ENCODE measurements at places on chromosomes 16 and 17.

- DNase-seq: no peak
Observed at GRCh38 chr17:65365169-65365568, 196.3 kb downstream of the AXIN2 start.

GRCh38 chr17:65055280-65055707 is 1.2 kb downstream of the GNA13 start:
- no peak for DNase-seq

DNA sequence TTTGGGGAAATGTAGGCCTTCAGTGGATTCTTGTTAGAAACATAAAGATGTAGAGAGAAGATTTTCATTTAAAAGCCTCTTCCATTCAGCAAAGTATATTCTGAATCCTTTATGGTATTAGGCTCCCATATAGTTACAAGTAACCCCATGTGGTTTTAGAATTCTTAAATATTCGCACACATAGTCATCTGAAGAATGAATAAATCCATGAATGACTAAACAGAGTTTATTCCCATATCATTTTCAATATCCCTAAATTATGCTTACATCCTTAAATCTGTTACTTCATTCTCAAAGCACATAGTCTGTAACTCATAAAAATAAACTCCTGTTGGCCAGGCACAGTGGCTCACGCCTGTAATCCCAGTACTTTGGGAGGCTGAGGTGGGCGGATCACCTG is 962.1 kb downstream of the KCNJ18 start:
- DNase-seq: no peak

- no peak for DNase-seq
Observed at GRCh38 chr17:73561111-73561510, 83.1 kb downstream of the SDK2 start.

DNA sequence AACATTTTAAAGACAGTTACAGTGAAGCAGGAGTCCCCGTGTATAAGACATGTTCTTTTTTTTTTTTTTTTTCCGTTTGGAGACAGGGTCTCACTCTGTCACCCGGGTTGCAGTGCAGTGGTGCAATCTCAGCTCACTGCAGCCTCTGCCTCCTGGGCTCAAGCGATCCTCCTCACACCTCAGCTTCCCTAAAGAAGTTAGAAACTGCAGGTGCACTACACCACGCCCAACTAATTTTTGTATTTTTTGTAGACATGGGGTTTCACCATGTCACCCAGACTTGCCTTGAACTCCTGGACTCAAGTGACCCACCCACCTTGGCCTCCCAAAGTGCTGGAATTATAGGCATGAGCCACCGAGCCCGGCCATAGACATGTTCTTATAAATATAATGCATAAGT is 3.0 kb downstream of the EVI2B start:
- no peak for DNase-seq

GRCh38 chr16:60930291-60930690 is 1105.9 kb downstream of the CDH8 start:
- no peak for DNase-seq

GRCh38 chr16:73875996-73876690 is 420.5 kb upstream of the PSMD7 start:
- no peak for DNase-seq

DNA sequence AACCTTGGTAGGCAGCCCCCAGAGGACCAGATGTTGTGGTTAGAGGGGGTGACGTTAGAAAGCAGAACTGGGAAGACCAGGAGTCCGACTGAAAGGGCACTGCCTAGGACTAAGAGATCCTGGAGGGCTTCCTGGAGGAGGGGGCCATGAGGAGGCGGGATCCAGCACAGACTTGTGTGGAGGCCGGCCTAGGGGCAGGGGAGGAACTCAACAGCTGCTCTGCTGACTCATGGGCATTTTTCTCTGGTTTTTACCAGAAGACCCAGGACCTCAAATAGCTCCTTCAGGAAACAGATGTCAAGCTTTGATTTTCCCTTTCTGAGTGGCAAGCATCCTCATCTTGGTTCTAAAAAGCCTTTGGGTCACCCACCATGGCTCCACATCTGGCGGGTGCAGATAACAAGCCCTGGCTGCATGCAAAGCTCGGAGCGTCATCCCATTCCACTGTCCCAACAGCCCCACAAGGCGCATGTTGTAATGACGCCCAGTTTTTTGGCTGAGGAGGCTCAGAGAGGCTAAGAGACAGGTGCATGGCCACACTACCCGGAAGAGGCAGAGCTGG is 29.0 kb downstream of the IL21R start:
- no peak for DNase-seq

DNA sequence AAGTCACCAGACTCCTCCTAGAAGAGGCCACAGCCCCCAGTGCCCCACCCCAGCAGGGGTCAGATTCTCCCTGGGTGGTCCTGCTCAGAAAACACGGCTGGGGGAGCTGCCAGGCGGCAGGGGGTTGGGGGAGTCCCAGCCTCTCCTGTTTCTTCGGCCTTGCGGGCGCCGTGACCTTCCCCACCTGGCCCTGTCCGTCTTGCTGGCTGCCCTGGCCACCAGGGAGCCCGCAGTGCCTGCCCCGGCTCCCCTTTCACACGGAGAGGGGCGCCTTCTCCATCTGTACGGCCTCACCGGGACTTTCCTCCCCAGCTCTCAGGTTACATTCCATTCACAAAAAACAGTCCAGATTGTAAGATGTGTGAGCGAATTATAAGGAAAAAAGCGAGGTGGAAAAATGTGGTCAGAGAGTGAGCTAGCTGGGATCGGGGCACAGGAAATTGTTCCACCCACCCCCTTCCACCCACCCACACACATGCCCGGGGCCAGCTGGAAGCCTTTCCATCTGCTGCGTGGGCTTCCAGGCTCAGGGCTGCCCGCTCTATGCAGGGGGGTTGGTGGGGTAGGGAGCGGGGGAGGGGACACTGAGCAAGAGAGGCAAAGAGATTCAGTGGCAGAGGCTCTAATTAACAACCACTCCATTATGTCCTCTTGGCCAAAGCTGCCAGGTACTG is 14.6 kb upstream of the CIBAR2 start:
- no peak for DNase-seq

- no peak for DNase-seq
Observed at GRCh38 chr17:81543339-81543675, 8.8 kb downstream of the FAAP100 start.

GRCh38 chr16:85777583-85778310 is 21.6 kb downstream of the EMC8 start:
- DNase-seq: no peak

DNA sequence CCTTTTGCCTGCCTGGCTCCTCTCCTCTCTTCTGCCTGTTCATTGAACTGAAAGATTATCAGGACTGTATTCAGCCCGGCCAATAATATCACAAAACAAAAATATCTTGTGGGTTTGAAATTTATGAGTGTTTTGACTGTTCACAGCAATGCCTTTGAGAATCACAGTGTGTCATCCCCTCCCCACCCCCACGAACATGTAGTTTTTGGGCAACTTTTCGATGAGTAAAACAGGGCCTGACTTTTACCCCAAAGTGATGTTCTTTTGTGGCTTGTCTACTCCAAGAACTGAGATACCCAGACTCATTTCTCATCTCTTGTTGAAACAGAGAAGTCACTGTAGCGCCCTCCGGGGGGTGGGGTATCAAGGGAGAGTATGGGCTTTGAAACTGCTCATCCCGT is 675.7 kb downstream of the WWOX start:
- no peak for DNase-seq

DNA sequence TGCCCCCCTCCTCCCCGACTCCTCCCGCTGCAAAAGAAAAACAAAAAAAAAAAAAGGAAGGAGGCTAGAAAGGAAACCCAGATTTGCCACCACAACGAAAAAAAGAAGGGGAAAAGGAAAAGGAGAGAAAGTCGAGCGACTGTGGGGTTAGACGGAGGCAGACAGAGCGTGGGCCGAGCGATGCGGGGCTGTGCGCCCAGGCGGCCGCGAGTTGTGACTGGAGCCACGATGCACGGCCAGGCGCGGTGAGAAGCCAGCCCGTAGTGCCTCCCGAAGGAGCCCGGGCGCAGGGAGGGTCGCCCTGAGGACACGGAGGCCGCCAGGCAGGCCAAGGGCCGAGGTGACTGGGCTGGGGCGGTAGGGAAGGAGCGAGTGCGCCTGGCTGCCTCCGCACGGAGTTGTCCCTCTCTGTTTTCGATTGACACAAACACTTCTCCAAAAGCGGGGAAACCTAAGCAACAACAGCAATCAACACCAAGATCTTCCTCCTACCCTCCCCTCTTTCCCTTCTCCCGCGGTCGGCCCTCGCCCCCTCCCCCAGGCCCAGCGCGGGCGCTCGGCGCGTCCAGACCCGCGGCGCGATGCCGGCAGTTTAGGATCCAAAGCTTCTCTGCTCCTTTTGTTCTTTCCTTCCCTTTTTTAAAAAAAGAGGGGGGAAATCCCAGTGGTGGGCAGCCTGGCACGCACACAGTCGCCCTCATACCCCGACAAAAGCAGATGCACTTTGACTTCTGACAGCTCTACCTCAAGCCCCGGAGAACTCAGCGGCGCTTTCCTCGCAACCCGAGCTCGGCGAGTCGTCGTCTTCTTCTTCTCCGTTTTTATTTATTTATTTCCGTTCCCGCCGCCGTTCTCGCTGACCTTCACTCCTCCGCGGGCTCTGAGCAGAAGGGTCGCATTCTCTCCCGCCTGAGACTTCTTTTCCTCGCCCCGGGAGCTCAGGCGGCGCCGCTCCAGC is at the start of gene LHX1:
Gene LHX1, plus strand, starts transcription at position 475 of the 958 bp plus-strand sequence. CDS start 723 bp downstream, outside the sequence.
- DNase-seq: no peak

DNA sequence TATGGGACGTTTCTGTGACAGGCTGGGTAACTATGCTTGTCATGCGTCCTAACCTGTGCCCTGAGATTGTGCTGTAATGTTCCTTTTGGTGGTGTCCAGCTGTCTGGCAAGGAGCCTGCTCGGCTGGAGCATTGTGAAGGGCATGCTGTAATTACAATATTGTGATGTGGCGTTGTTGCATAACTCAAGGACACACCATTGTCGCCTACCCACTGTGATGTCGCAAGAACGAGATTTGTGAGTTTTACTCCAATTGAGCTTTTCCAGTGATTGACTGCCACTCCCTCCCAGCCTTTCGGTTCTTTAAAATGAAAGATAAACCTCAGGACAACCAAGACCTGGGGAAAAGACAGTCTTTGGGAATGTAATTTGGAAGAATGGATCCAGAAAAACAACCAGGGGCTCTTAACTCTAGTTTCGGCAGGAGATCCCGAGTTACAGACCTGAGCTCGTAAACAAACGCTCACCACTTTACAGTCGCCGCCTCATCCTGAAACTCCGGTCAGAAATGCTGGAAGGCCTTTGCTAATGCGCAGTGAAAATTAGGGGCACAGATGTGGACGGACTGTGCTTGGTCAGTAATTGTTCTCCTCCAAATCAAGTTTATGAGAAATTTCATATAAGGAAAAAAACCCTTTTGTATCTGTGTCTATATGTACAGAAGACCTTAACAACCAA is 1.3 kb downstream of the ZNF750 start:
- DNase-seq: no peak

Measured in GM12878 (cell line).